ENCODE measurements at places on chromosomes 2 and 18.
A peak's percentile ranks its signal among the peaks of the same experiment; 100 is the strongest.

GRCh38 chr2:135948141-135948540, 37.3 kb downstream of the DARS1 start:
- DNase-seq = peak; percentile 5

GRCh38 chr2:227853204-227853629, 18.2 kb upstream of the DAW1 start:
- DNase-seq = peak; percentile 86

DNA sequence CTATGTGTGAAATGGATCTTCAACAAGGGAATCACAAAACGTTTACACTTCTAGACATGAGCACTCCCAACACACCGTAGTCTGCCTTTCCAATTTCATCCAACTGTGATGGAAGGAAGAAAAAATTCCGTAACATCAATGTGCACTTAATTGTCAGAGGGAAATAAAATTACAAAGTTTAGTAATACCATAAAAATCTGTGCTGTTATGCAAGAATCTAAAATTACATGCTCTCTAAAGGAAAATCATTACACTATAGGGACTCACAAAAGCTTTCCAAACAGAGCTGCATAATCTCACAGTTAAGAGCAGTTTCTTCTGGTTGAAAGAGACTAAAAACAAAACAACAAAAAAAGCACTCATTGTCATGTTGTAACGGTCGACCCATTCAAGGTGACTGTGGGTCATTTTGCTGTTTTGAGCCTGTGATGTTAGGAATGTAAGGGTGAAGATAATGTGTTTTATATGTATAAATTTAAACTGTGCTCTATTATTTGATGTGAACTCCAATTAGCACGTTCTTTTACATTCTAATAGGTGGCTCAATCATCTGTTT, 698.0 kb downstream of the TDRD15 start:
- DNase-seq = no peak

GRCh38 chr2:189411860-189412259, 29.4 kb upstream of the WDR75 start:
- DNase-seq = no peak

DNA sequence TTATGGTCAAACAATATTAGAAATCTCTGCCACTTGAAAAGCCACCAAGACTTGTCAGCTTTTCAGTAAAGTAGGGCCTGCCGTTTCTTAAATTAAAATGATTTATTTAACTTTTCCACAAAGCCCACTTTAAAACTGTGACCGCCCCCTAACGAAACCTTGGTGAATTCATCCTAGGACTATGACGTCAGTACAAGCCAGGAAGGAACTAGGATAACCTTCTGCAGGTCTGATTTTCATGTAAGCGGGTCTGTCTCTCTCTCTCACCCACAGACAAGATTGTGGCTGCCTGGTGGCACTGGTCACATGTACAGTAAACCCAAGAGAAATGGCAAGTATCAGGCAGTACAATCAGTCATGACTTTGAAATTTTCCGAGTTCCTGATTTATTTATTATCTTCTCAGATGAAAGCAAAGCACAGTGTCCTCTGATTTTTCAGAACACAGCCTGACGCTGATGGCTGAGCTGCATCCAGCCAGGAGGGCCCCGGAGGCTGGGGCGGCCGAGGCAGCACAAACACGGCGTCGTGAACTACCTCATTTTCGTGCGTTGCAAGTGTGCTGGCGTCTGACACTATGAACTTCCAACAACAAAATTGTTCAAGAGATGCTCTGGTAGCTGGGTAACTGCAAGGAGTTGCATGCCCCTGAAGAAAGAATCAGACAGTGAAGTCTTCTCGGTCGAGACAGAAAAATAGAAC, 18.9 kb downstream of the SALL3 start:
- DNase-seq = peak; percentile 28

DNA sequence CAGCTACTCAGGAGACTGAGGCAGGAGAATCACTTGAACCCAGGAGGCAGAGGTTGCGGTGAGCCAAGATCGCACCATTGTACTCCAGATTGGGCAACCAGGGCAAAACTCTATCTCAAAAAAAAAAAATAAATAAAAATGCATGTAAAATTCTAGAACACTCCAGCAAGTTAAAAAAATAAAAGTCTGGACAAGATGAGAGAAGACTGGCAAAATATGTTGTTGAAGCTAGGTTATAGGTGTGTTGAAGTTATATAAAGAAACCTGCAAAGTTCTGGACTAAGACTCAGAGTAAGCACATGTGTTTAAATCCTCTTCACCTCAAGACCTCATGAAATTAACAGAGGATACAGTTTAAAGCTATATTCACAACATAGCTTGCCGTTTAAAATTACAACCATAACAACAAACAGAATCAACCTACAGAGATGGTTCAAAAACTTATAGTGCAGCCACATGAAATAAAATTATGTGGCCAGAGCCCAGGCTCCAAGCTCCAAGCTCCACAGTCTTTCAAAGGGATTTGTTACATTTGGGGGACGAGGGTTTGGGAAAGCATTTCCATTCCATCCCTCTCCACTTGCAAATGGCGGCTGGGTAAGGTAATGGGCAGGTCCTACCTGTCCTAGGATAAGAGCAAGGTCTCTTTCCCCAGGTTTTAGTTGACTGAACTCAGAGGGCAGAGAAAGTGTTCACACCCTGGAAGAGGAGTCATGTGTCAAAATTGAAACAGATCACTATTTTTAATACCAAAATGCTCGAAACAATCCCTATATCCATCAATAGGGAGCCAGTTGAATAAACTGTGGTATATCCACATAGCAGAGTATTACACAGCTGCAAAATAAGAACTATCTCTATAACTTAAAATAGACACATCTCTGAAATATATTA, 59.9 kb upstream of the MYCN start:
- no peak for DNase-seq

GRCh38 chr2:43738257-43738656, 35.6 kb upstream of the DYNC2LI1 start:
- no peak for DNase-seq

DNA sequence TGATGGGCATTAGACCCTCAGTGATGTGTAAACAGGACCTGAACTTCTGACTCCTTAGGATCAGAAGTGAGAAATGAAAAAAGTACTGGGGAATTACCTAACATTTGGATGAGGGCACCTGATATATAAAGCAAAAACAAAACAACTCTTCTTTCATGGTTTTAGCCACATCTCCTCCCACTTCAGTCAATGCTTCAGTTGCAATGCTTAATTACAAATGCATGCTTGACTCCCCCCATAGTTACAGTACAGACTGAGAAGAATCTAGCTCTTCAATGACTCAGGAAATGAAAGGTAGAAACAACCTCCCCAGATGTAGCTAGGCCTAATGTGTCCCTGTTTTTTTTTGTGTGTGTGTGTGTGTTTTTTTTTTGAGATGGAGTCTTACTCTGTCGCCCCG, 276.8 kb upstream of the POU3F3 start:
- DNase-seq = no peak

Measured in urothelium cell line (cell line).